Stimulated activated CD8-positive, alpha-beta memory T cell treated with anti-CD3 and anti-CD28 coated beads, Interleukin-7, amount 100 ng/mL, for 4 hours (primary cell): ENCODE measurements at places on chromosomes 6 and 20.

GRCh38 chr20:62979876-62980373, 26.8 kb downstream of the BHLHE23 start:
- no peak for DNase-seq

- DNase-seq: no peak
These were observed 164.2 kb downstream of the DTNBP1 start for GRCh38 chr6:15498640-15499039.

GRCh38 chr6:160305926-160306713, 42.1 kb upstream of the SLC22A3 start:
- DNase-seq: no peak

GRCh38 chr20:53527196-53527595, 66.4 kb downstream of the ZNF217 start:
- DNase-seq: no peak

DNA sequence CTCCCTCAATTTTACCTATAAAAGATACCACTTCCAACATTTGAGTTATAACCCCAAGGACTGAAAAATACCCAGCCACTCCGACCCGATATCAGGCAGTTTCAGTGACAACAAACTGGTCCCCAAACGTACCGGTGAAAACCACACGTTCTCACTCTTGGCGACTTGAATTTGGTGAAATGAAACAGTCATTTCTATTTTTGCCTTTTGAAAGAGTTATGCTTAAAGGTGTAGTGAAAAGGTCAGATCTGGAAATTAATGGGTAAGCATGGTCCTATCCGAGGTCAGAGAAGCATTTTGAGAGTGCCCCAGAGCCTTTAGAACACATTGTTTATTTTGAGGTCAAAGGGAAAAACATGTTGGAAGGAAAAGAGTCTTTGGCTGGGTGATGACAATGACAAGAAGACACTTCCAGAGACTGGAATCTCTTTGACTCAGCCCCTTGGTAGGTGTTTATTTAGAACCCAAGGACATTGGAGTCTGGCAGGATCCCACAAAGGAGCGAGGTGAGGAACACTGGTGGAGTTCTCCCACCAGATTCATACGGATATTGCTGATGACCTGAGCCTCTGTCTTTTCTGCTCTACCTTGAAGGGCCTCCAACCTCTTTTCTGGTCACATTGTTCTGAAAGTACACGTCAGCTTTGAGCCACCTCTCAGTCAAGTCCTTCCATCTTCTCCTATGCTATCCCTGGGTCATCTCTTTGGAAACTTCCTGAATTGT, 235.0 kb downstream of the GMPR start:
- DNase-seq: no peak

DNA sequence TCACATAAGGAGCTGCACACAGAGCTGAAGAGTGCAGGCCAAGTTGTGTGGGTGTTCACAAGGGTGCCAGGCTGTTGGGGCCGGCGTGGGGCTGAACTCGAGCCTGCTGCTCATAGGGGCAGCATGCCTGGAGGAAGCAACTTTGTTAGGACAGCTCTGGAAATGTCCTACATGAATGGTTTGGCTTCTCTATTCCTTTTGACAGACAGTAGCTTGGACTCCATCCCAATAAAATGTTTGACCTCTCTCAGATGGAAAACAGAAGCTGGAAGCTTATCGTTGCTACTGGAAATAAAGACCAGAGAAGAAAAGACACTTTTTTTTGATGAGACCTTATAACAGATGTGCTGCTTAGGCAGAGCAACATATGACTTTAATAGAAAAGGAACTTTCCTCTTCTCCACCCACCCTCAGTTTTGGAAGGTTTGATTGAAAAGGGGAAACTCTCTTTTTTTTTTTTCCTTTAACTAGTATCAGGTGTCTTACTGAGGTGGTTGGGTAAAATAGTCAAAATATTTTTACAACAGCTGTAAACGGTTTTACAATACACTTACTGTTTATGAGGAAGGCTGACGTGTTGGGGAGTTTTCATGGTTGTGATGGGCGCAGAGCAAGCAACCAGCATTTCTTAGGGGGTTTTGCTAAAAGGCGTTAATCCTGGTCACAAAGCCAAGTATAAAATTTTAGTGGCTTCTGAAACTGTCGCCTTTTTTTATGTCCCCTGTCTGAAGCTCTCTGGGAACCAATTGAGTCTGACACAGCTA, 80.7 kb upstream of the EEF1E1 start:
- DNase-seq: no peak

GRCh38 chr6:90490030-90490716, 96.7 kb downstream of the MAP3K7 start:
- no peak for DNase-seq

GRCh38 chr6:148868901-148869300, 122.1 kb downstream of the UST start:
- no peak for DNase-seq

DNA sequence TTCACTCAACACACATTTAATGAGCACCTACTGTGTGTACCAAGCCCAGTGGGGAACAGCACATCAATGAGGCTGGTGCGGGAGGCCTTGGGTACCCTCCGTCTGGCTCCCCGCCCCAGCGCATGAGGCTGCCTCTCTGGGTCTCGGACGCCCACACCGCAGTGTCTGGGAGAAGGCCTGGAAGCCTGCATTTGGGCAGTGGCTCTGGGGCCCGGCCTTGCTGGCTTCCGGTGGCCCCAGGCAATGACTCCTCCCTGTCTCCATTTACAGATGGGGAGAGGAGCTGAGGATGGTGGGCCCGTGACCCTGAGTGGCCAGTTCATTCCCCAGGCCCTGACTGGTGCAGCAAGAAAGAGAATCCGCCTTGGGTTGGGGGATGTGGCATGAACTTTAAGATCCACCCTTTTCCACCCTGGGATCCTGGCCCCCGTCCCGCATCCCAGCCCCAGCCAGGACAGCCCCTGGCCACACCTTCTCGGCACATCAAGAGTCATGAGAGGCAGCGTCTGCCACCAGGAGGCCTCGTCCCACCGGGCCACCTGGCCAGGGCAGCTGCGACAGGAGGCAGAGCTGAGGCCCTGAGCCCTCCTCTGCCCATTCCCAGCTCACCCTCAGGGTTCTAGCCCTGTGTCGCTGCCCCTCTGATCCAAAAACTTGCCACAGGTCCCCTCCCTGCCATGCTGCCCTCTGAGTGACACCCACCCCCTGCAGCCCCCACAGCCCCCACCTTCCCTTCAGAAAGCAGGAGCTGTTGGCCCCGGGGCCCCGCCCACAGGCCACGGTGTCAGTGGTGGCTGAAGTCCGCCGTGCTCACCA, 17.5 kb upstream of the MRGBP start:
- DNase-seq: no peak

DNA sequence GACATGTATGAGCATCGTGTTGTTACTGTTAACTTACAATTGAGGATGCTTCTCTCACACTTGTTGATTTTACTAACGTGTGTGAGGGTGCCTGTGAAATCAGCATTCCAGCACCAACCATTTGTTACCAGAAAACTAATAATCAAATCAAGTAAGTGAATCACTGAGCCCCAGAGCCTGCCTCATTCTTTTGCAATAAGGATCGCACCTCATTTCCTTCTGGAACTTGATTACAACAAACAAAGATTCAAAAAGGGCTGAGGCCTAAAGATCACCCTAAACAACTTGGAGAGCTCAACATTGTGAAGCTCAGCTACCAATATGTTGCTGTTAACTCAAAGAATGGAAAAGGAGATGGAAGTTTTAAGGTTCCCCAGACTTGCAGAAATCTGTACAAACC, 274.7 kb downstream of the TFAP2A start:
- no peak for DNase-seq

DNA sequence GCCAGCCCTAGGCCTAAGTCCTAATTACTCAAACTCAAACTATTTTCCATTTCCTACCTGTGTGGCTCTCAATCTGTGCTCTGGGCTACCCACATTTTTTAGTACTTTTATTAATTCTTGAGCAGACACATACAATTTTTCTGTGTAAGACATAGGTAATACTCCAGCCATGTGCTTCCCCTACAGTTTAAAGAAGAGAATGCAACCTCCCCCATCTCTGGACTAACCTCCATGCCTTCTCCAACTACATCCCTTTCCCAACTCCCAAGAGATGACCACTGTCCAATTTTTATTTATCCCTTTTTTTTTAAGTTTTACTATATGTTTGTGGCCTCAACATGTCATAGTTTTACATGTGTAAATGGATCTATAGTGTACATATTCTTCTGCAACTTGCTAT, 5.8 kb downstream of the HMGN4 start:
- DNase-seq: no peak

DNA sequence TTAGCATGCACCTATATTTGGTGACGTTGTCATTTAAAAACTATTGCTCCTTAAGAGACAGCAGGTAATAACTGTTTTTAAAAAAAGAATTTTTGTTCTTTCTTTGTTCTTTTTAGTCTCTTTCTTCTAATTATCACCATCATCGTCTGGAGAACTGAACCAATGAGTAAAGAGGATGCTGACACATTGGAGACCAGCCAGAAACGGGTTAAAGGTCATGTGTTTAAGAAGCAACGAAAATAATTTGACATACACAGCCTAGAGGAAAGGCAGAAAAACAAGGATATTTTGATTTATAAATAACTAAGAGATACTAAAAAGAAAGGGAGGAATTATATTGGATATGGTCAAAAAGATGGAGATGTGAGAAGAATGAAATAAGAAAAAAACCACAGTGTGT, 19.2 kb upstream of the FYN start:
- no peak for DNase-seq

- DNase-seq: no peak
These were observed 69.1 kb downstream of the GRIK2 start for GRCh38 chr6:101462576-101462975.

DNA sequence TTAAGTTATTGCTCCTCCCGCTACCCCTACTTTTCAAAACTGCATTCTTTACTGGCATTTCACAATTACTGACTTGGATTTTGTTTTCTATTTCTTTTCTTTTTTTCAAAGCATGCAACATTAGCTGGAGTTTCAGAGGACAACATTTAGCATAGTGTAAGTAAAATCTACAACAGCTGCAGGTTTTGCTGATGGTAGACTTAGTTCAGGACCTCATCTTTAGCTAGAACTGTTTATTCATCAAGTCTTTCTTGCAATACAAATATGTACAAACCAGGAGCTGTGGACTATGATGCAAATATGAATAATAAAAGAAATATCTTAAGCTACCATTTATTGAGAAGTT, 728 bp upstream of the CEP162 start:
- DNase-seq: no peak

GRCh38 chr6:20483887-20484497, 50.3 kb upstream of the CDKAL1 start:
- DNase-seq: no peak

- peak; percentile 64 for DNase-seq
These were observed 35.4 kb upstream of the MAPK13 start for GRCh38 chr6:36094753-36095496.

DNA sequence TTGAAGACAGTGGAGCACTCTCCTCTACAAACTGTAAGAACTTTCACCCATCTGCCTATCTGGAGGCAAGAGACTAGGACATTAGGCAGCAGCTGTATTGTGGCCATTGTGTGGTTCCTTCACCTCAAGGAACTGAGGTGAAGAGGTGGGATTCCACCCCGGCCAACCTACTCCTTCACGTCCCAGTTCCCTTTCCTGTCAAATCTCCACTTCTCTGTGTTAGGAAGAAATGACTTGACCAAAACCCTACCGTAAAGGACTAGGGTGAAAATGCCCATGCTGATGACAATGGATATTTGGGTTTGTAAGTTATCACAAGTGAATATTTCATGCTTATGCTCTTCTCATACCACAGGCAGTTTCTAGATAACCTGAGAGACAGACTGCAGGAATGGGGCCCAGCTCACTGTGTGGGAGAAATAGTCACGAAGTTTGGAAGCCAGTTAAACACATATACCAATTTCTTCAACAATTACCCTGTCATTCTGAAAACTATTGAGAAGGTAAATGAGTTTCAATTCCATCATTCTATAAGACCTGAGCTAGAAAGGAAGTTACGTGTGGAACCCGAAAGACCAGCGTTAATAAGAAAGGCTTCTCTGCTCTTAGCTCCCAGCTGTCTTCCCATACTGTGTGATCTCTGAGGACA, 86.6 kb downstream of the ECT2L start:
- no peak for DNase-seq

GRCh38 chr20:2125474-2126112, 24.0 kb downstream of the STK35 start:
- no peak for DNase-seq
